ENCODE measurements at places on chromosomes 4 and X.

GRCh38 chr4:149914119-149915115 lies 98.8 kb upstream of the IQCM start:
- no peak for DNase-seq

GRCh38 chr4:3074846-3075651 lies 568 bp downstream of the HTT start:
- peak; percentile 36 for DNase-seq

DNA sequence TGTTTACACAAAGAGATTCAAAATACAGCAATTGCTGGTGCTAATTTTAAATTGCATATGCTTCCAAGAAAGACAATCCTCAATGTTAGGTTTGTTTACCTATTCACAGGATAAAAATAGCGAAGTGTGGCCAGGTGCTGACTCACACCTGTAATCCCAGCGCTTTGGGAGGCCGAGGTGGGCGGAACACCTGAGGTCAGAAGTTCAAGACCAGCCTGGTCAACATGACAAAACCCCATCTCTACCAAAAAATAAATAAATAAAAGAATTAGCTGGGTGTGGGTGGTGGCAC lies 77.7 kb downstream of the OPHN1 start:
- DNase-seq = no peak

GRCh38 chr4:77190053-77190452 lies 33.0 kb downstream of the CCNG2 start:
- no peak for DNase-seq

DNA sequence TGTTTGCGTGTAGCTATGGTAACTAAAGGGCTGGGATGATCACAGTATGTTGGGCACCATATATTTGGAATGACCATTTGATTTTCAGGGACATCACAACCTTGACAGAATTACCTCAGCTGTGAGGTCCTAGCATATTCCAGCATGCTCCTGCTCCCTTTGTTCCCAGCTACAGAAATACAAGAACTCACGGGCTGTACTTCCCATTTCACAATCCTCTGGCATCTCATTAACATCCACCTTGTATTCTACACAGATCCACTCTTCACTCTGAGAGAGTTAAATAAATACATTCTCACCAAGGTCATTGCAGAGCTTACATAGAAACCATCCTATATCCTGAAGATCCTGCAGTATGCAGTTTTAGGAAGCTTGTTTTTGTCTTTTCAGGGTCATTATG lies 169.7 kb downstream of the FRMPD4 start:
- no peak for DNase-seq

GRCh38 chrX:155997436-155997835 lies at the start of gene IL9R:
IL9R (plus strand) TSS chrX:155997696; CDS start chrX:155997760, 64 bp downstream.
- DNase-seq = peak; percentile 14

GRCh38 chrX:15737190-15737958 lies 696 bp upstream of the CA5B start:
- no peak for DNase-seq

DNA sequence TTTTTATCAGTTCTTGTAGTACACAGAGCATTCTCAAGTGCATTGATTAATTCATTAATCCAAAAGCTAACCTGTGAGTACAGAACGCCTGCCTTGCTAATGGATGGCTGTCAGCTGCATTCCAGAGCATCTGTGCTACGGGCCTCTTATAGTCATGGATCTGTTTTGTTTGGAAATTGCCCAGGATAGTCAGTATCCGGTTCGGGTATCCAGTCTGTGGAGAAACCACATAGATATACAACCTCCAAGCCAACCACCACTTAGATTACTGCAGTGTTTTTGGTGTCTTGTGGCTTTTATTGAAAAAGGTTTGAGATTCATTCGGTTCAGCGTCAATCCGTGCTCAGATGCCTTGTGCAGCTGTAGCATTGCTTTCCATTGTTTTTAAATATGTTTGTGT lies 4.0 kb downstream of the LAP3 start:
- no peak for DNase-seq

- DNase-seq = no peak
Observed at GRCh38 chr4:138259824-138260223, 17.7 kb upstream of the SLC7A11 start.

- DNase-seq = no peak
Observed at GRCh38 chrX:50978920-50979682, 68.6 kb downstream of the BMP15 start.

GRCh38 chr4:26821677-26822503 lies 38.8 kb upstream of the STIM2 start:
- no peak for DNase-seq

GRCh38 chr4:14919785-14920184 lies 82.5 kb upstream of the CPEB2 start:
- DNase-seq = no peak

DNA sequence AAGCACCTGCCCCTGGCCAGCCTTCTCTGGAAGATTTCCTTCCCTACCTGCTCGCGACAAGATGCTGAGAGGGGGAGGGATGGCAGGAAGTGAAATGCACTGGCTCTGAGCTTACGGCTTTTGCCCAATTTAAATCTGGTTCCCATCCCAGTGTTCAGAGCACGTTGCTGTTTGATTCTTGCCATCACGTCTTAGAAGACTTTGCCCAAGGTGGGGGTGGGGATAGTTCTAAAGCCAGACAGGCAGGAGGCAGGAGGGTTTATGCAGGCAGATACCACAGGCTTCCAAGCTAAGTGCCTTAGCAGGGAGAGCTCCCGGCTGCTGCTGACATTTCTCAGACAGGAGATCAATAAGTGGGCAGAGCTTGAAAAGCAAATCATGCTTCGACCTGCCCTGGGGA lies 393.9 kb downstream of the MID1IP1 start:
- DNase-seq = no peak

- DNase-seq = no peak
Observed at GRCh38 chr4:163930086-163930485, 435.6 kb downstream of the TMA16 start.

GRCh38 chrX:16786791-16787735 lies 797 bp downstream of the TXLNG start:
- peak; percentile 30 for DNase-seq

GRCh38 chr4:67460574-67460973 lies 84.7 kb downstream of the CENPC start:
- DNase-seq = no peak

GRCh38 chr4:90174621-90175023 lies 47.4 kb downstream of the CCSER1 start:
- no peak for DNase-seq

DNA sequence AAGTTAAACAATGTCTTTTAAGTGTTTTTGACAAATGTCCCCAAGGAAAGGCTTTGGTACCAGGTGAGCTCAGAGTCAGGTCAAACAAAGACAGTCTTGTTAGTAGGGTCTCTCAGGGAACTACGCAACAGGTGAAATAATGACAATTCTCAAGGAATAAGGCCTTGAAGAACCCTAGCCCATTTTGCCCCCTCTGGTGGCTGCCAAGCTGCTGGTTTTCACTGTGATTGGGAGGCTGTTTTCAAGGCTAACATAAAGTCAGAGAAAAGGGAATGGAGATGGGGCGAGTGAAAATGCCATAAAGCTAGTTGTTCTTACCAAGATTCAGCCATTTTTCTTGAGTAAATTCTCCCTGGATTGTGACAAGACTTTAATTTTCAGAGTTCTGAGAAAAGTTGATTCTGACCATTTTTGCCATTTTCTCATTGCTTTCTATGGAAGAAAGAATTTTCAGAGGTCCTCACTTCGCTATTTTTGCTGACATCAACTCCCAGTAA lies 58.7 kb downstream of the RWDD4 start:
- DNase-seq = no peak

DNA sequence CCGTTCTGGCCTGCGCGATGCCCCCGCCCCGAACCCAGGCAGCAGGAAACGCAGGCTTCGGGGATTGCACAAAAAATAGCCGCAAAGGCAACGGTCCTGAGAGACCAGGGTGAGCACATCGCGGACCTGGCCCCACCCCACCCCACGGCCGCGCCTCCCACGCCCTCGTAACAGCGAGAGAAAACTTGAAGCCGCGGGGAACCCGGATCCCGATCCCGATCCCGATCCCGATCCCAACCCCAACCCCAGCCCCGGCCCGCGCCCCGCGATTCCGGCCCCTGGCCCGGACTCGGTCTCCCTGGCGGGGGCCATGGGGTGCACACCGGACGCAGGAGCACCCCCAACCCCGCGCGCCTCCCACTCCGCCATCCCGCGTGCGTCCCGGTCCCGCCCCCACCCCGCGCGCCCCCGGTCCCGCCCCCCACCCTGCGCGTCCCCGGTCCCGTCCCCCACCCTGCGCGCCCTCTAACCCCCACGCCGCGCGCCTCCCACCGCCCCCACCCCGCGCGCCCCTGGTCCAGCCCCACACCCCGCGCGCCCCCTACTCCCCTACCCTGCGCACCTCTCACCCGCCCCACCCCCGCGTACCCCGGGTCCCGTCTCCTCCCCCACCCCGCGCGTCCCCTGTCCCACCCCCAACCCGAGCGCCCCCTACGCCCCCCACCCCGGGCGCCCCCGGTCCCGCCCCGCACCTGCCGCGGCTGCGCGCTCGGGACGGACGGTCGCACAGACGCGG lies 29.0 kb downstream of the NOP14 start:
- peak; percentile 55 for DNase-seq

GRCh38 chr4:38482696-38483095 lies 181.3 kb upstream of the KLF3 start:
- DNase-seq = no peak

DNA sequence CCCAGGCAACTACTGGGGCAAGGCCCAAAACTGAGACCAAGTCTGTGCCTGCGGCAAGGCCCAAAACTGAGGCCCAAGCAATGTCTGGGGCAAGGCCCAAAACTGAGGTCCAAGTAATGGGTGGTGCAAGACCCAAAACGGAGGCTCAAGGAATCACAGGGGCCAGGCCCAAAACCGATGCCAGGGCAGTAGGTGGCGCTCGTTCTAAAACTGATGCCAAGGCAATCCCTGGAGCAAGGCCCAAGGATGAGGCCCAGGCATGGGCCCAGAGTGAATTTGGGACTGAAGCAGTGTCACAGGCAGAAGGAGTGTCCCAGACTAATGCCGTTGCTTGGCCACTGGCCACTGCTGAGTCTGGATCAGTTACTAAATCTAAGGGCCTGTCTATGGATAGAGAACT lies 2.7 kb downstream of the GPRASP2 start:
- no peak for DNase-seq

GRCh38 chr4:47829438-47829837 lies 8.4 kb downstream of the CORIN start:
- DNase-seq = no peak

DNA sequence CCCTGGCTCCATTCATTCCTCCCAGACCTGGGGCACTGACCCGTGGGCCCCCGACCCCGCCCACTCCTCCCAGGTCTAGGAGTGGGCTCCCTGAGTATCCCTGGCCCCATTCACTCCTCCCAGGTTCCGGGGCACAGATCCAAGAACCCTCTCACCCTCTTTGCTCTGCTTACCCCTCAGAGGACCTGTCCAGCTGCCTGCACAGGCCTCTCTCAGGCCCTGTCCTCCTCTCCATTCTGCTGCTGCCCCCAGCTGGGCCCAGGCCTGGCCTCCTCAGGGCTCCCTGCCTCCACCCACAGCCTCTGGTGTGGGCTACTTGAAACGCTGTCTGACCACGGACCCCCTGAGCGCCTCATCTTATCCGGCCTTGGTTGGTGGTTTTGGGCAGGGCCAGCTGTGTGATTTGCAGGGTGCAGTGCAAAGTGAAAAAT lies 217.7 kb upstream of the PSAPL1 start:
- DNase-seq = no peak

- DNase-seq = no peak
Observed at GRCh38 chrX:154529206-154529612, 13.2 kb upstream of the FAM3A start.

GRCh38 chr4:145609481-145610427 lies 9.4 kb upstream of the MMAA start:
- peak; percentile 61 for DNase-seq

GRCh38 chr4:94304365-94304971 lies 38.2 kb downstream of the HPGDS start:
- no peak for DNase-seq

GRCh38 chr4:106301393-106302061 lies 14.5 kb downstream of the TBCK start:
- DNase-seq = no peak

DNA sequence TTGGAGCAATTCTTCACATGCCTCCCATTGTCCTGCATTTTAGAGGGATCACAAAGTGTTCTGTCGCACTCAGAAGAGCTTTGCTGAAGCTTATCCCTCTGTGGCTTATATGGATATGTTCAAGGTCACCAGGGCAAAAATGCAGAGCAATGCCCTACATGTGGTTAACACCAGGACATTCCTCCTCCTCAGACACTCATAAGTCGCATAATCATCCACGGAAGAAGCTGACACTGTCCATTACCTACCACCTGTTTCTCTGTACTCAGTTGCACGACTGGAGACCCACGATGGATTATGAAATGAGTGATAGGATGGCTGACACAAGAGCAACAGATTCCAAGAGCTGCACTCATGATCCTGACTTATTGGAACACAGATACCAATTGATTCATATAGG lies 68.7 kb upstream of the PRDX4 start:
- DNase-seq = no peak

DNA sequence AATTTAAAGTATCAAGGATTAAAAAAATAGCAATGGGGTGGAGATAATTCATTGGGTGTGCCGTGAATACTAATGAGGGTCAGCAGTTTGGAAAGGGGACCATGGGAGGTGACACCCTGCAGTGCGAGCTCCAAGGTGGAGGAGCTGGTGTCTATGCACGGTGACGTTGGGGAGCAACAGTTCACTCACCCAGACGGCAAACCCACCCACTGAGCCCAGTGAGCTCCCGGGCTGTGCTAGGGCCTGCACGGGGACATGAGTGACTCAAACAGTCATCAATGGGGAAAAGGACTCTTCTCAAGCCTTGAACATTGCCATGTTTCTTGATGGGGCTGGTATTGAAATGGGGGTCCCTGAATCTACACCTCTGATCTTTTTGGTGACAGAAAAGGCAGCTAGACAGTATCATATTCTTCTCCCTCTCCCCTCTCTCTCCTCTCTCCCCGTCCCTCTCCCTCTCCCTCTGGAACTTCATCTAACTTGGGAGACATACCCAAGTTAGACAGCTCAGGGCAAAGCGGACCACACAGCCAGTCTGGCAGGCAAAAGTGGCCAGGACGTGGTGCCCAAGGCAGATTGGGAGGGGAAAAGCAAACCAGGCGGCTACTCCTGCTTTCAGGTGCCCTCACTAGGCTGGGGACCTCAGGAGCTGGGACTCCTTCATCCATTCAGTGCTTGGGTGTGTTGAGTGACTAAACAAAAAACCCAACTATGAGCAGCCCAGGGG lies 26.3 kb upstream of the PPP2R2C start:
- DNase-seq = no peak

- no peak for DNase-seq
Observed at GRCh38 chr4:38490753-38491446, 173.1 kb upstream of the KLF3 start.

GRCh38 chrX:133550665-133551485 lies 135.6 kb upstream of the GPC4 start:
- DNase-seq = no peak

GRCh38 chr4:181213551-181213950 lies 1029.7 kb upstream of the TENM3 start:
- no peak for DNase-seq

GRCh38 chrX:132294776-132295495 lies 75.7 kb upstream of the RAP2C start:
- DNase-seq = no peak

GRCh38 chr4:174859904-174860303 lies 30.9 kb upstream of the GLRA3 start:
- DNase-seq = no peak
